Thyroid gland (tissue), 4 donors: ENCODE measurements at places on chromosomes 1 and 21.
A peak's percentile ranks its signal among the peaks of the same experiment; 100 is the strongest.

DNA sequence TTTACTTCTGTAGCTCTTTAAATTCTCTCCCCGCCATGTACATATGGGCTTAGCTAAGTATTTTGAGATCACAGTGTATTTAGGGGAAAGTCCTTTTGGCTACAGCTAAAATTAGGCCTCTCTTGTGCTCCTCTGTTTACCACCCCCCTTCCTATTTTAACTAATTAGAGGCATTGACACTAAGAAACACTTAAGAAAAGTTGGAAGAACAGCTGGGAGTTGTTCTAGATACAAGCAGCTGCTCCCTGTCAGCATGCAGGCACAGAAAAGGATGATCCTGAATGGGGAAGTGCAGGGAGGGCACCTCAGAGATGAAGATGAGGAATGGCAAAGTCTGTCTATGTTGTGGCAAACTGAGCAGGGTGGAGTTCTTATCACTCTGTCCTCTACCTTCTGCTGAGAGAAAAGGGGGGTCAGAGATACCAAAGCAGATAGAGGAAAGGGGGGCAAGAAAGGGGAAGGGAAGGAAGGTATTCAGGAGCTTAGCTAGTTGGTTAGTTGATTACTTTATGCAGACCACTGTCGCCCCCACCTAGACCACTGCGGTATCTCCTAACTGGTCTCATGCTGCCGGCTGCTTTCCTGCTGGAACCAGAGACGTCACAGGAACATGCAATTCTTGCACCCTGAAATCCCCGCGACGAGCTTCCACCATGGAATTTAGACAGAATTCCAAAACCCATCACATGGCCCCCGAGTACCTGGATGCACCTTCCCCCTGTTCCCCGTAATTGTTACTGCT is 82.4 kb upstream of the HOOK1 start:
- DNase-seq = no peak

GRCh38 chr1:4963251-4963650 is 308.8 kb downstream of the AJAP1 start:
- no peak for DNase-seq

GRCh38 chr1:231707407-231707806 is 80.8 kb downstream of the DISC1 start:
- DNase-seq = no peak

DNA sequence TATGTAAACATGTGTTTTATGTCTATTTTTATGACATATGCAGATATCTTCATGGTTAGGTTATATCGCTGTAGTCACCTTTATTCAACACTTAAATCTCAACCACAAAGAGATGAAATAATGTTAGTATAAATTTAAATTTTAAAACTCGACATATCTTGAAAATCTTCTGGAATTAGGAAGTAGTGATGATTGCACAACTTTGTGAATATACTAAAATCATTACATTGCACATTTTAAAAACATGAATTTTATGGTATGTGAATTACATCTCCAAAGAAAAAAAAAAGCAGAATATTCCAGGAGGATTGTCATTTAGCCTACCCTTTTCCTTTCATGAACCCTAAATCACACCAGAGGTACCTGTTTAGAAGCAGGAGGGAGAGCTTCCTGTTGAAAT is 39.4 kb upstream of the CACYBP start:
- DNase-seq = no peak

DNA sequence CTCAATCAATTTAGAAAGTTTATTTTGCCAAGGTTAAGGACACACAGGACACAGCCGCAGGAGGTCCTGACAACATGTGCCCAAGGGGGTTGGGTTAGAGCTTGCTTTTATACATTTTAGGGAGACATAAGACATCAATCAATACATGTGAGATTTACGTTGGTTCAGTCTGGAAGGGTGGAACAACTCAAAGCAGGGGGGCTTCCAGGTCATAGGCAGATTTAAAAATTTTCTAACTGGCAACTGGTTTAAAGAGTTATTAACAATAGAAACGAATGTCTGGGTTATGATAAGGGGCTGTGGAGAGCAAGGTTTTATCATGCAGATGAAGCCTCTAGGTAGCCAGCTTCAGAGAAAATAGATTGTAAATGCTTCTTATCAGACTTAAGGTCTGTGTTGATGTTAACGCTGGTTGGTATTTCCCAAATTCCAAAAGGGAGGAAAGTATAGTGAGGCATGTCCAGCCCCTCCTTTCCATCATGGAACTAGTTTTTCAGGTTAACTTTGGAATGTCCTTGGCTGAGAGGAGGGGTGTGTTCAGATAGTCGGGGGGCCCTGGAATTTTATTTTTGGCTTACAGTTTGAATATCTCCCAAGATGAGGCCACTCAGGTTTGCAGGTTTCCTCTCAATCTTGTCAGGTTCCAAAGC is 31.0 kb upstream of the TGFBR3 start:
- DNase-seq = no peak

DNA sequence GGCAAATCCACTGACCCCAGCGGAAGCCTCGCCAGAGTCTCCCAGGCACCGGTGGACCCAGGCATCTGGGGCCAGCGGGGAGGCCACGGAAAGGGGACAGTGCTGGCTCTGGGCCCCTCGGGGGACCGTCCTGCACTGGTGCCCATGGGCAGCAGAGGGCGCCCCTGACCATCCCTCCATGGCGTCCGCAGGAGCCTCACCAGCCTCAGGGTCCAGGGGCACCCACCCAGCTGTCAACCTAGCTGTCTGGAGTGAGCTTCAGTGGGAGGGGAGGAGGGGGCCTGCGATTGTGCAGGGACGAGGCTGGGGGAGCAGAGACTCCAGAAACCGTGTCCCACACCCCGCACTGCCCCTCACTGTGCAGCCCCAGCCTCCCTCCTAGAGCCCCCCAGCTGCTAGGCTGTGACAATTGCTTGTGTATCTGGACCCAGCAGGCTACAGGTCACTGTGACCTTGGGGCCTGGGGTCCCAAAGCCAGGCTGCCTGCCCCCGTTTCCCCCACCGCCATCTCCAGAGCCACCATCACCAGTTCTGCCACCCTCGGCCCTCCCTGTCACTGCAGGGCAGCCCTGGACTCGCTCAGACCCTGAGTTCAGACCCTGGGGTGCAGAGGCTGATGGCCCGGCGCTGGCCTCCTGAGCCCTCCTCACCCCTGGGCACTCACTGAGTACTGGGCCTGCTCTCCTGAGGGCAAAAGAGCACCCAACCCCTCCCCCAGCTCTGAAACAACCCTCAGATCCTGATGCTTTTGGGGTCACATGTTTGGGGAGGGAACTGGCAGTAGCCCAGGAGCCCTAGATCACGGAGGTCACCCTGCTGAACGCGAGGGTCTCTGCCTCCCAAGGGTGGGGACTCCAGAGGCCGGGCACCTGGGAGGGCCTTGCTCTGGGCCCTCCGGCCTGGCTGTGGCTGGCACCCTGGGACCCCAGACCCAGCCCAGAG is 10.6 kb upstream of the COL6A1 start:
- DNase-seq = peak; percentile 53

- no peak for DNase-seq
These were observed 22.6 kb downstream of the TMEM51 start for GRCh38 chr1:15176120-15176519.

- no peak for DNase-seq
These were observed 11.1 kb downstream of the BARHL2 start for GRCh38 chr1:90705956-90706355.

DNA sequence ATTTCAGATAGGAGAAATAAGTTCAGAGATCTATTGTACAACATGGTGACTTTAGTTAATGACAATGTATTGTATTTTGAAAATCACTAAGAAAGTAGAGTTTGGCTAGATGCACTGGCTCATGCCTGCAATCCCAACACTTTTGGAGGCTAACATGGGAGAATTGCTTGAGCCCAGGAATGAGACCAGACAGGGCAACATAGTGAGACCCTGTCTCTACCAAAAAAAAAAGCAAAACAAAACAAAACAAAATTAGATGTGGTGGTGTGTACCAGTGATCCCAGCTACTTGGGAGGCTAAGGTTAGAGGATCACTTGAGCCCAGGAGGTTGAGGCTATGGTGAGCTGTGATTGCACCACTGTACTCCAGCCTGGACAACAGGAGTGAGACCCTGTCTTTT is 27.2 kb downstream of the IVNS1ABP start:
- DNase-seq = no peak

GRCh38 chr1:33460947-33461629 is 11.4 kb upstream of the ZSCAN20 start:
- peak; percentile 39 for DNase-seq

GRCh38 chr1:17372955-17373354 is 959 bp downstream of the PADI6 start:
- DNase-seq = no peak

DNA sequence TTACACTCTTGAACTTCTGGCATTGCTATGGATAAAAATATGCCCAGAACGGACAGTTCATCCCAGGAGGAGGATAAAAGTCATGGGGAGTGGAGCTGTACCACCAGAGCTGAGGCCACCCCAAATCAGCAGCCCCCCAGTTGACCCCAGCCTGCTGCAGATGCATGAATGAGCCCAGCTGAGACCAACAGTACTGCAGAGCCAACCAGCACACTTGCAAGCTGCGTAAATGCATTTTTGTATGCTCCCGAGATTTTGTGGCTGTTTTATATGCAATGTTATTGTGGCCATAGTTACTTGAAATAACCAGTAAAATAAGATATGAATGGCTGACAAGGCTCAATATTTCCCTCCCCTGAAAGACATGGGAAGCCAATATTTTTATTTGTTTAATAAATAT is 264.6 kb downstream of the DUSP10 start:
- no peak for DNase-seq

- DNase-seq = no peak
These were observed 2.3 kb downstream of the EXTL1 start for GRCh38 chr1:26023826-26024225.

GRCh38 chr1:29120947-29121485 is 2.7 kb downstream of the TMEM200B start:
- DNase-seq = peak; percentile 31

- no peak for DNase-seq
These were observed 9.4 kb downstream of the WNT2B start for GRCh38 chr1:112518186-112518585.

DNA sequence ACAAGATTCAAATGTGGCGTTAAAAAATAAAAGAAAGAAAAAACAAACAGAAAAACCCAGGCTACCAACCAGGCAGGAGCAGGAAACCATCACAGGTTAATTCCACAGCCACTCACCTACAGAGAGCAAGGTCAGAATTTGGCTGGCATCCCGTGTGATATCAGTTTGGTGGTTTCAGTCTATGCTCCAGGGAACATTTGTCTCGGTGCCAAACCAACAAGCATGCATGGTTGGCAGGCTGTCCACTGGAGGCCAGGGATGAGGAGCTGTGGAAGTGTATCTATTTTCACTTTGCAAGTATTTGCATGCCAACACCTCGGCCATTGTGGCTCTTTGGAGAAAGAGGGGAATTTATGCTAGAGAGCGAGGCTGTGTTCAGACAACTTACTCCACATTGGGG is 53.1 kb upstream of the PROX1 start:
- DNase-seq = peak; percentile 98

DNA sequence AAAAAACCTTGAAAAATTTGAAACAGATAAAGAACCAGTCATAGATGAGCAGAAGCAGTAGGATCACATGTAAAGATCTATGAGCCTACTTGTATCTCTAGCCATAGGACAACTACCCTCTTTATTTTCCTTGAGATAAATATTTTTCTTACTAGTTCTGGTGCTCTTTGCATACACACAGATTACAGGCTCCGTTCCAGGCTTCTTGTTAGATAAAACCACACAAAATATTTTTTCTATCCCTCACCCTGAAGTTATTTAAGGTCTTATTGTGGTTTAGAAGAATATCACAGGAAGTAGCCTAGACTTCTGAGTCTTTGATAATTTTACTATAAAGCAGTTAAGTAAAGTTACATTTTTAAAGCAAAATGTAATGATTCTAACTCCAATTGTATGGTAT is 512.2 kb downstream of the NEGR1 start:
- no peak for DNase-seq

DNA sequence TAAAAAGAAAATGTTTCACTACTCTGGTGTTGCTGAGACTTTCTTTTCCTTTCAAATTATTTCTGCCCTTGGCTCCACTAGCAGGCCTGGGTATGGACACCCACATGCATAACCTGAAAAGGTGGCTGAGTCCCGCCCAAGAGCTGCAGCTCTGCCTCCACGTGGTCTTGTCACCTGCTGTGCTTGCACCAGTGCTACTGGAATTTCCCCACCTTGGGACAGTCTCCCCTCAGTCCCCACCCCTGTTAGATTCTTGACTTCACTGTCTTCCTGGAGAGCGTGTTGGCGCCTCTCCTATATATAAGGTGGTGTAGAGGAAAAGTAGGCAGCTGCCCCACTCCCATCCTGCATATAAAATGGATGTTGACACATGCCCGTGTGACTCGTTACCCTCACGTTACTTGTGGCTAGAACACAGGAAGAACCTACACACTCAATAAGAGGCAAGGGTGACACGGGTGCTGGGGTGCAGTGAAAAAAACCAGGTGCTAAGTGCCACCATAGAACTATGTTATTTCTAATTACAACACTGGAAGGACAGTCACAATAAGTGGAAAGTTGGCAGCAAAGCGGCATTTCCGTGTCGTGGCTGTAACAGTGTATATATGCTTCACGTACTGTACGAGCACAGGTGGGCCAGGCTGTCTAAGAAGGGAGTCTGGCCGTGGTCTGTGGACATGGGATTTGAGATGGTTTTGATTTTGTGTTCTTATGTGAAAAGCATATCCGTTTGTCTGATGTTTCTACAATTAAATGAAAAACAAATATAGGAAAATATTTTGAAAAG is 61.0 kb downstream of the POFUT2 start:
- DNase-seq = no peak

GRCh38 chr1:47582891-47583608 is 145.2 kb downstream of the FOXD2 start:
- no peak for DNase-seq

DNA sequence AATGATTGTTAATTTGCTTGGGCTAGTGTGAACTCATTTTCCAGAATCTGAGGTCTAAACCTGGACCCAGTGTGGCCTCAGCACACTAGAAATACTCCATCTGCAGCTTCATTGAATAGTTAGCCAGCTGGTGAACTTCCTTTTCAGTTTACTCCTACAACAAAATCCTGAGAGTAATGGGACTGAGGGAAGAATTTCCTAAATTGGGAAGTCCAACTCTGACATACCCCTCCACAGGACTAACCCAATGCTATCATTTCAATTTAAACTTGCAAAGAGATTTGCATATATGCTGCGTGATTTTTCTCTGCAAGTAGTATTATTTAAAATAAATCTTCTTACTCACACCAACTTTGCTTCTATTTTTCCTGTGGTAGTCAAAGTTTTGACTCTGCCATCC is 27.8 kb upstream of the PIGC start:
- no peak for DNase-seq

- DNase-seq = no peak
These were observed 54.1 kb upstream of the MUTYH start for GRCh38 chr1:45394342-45394741.

GRCh38 chr1:24216276-24217074 is 29.4 kb upstream of the IFNLR1 start:
- peak; percentile 98 for DNase-seq

DNA sequence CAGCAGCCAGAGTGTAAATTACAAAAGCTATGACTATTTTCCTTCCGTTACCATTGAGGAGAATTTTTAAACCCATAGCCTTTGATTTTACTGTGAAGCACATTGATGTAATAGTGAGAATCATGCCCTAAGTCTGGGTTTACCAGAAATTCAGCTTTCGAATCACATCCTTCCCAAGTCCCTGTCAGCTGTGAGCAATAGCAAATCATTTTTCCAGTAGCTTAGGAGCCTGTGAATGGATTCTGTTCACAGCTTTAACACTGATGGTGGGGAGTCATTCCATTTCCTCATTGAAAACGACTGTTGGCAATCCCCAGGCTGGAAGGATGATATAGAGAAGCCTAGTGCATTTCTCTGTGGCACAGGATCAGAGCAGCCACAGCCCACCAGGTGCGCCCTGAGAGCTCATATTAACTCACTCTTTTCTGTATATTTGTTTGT is 82.2 kb upstream of the C1orf105 start:
- DNase-seq = no peak
